Vagina (tissue), 2 donors: ENCODE measurements at places on chromosomes 16 and 17. TPM values are rescaled to one million over a fixed set of nuclear protein-coding genes. Genes with fewer than 3 reads are reported as not detected.
A peak's percentile ranks its signal among the peaks of the same experiment; 100 is the strongest.

GRCh38 chr17:18231164-18231563 is 5.7 kb downstream of the LLGL1 start:
- no peak overlapping the region for H3K4me3 ChIP-seq
- H3K4me1 ChIP-seq: peaks cover 20% of the 10 kb centered on the region
- peaks cover 18% of the 10 kb centered on the region for H3K36me3 ChIP-seq
- no peak for DNase-seq
- H3K27ac ChIP-seq: no peak overlapping the region
- H3K27me3 ChIP-seq: no peaks in the 10 kb centered on the region

DNA sequence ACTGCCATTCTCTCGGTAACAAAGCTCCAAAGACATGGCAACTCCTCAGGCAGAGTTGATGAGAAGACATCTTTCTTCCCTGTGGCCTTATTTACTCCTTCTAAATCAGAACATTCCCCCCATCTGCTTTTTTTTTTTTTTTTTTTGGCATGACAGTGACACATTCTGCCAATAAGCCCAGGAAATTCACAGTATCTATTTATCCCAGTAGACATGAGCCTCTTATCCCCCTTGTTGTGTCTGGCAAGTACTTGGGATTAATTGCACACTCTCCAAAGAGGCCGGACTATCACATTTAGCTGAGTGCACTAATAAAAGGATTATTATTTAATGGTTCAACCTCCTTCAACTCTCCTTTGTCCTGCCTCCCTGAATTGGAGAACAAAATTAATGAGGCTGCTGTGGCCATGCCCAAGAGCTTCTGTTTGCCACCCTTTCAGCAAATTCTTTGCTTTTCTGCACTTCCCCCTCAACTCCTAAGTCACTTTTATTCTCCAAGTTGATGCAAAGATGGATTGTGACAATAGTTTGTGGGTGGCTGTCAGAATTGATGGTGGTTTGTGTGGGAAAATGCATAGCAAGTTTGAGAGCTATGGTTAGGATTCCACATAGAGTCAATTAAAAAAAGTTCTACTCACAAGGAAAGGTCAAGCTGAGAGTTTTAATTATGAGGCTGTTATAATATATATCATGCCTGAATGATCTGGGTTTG is 47.2 kb downstream of the GPR139 start:
- no peak overlapping the region for H3K4me3 ChIP-seq
- H3K27ac ChIP-seq: no peak overlapping the region
- H3K27me3 ChIP-seq: no peaks in the 10 kb centered on the region

DNA sequence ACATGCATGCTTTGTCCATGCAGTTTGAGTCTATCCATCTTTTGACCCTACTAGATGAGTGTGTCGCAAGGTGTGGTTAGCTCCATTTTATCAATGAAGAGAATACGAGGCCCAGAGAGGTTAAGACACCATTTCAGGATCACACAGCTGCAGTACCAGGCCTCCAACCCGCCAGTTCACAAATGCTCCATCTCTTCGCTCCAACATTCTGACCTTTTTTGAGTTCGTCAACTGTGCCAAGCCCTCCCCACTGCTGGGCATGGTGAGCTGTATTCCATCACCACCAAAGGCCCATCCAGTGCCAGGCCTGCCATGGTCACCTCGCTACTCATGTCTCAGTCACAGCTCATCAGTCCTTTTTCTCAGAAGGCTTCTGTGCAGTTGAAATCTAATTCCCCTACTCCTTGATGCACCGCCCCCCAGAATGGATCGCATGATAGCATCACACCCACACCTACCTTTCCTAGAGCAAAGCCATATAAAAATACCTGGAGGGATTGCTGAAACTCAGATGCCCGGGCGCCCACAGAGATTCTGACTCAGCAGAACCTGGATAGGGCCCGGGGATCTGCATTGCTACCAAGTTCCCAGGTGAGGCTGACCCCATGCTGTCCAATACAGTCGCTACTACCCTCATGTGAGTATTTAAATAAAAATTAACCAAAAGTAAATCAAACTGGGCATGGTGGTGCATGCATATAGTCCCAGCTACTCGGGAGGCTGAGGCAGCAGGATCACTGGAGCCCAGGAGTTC is 38.0 kb downstream of the ZNF423 start:
- no peaks in the 10 kb centered on the region for H3K4me1 ChIP-seq
- DNase-seq: no peak
- no peak overlapping the region for H3K4me3 ChIP-seq
- H3K27ac ChIP-seq: no peak overlapping the region
- H3K36me3 ChIP-seq: no peaks in the 10 kb centered on the region

GRCh38 chr17:42918902-42919521 is 18.4 kb downstream of the G6PC1 start:
- no peaks in the 10 kb centered on the region for H3K36me3 ChIP-seq
- H3K27me3 ChIP-seq: no peaks in the 10 kb centered on the region
- H3K4me3 ChIP-seq: no peak overlapping the region
- no peaks in the 10 kb centered on the region for H3K4me1 ChIP-seq
- DNase-seq: no peak
- H3K27ac ChIP-seq: peak overlapping the region; percentile 41

- DNase-seq: peak; percentile 83
- no peaks in the 10 kb centered on the region for H3K36me3 ChIP-seq
- H3K4me1 ChIP-seq: peaks cover 6% of the 10 kb centered on the region
- H3K4me3 ChIP-seq: no peak overlapping the region
- no peak overlapping the region for H3K27ac ChIP-seq
- H3K27me3 ChIP-seq: no peaks in the 10 kb centered on the region
Measured at GRCh38 chr17:9360677-9361081, 214.9 kb downstream of the STX8 start.

DNA sequence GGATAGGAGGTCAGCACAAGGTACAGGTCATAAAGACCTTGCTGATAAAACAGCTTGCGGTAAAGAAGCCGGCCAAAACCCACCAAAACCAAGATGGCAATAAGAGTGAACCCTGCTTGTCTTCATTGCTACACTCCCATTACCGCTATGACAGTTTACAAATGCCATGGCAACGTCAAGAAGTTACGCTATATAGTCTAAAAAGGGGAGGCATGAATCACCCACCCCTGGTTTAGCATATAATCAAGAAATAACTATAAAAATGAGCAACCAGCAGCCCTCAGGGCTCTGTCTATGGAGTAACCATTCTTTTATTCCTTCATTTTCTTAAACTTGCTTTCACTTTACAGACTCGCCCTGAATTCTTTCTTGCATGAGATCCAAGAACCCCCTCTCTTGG is 1.0 kb upstream of the HSBP1 start:
- H3K36me3 ChIP-seq: no peaks in the 10 kb centered on the region
- no peak overlapping the region for H3K27ac ChIP-seq
- no peak overlapping the region for H3K4me3 ChIP-seq
- H3K4me1 ChIP-seq: peaks cover 51% of the 10 kb centered on the region

- no peaks in the 10 kb centered on the region for H3K36me3 ChIP-seq
Measured at GRCh38 chr16:89564476-89565255, 4.2 kb downstream of the RPL13 start.

GRCh38 chr16:24980077-24980793 is 34.9 kb downstream of the ARHGAP17 start:
- H3K27me3 ChIP-seq: no peaks in the 10 kb centered on the region
- no peaks in the 10 kb centered on the region for H3K36me3 ChIP-seq
- peak overlapping the region; percentile 17 for H3K4me3 ChIP-seq
- DNase-seq: no peak
- H3K4me1 ChIP-seq: peaks cover 53% of the 10 kb centered on the region

- H3K36me3 ChIP-seq: no peaks in the 10 kb centered on the region
- DNase-seq: no peak
- H3K27ac ChIP-seq: no peak overlapping the region
- no peaks in the 10 kb centered on the region for H3K27me3 ChIP-seq
Measured at GRCh38 chr16:54351171-54351570, 64.6 kb upstream of the IRX3 start.

- H3K4me3 ChIP-seq: no peak overlapping the region
- no peaks in the 10 kb centered on the region for H3K36me3 ChIP-seq
- H3K27ac ChIP-seq: peak overlapping the region; percentile 62
Measured at GRCh38 chr17:57092779-57093178, 7.7 kb downstream of the AKAP1 start.

CFAP52 gene
- 2.5 TPM for total RNA-seq

PSMB3 gene
- 193 TPM for total RNA-seq

SHMT1 gene
- total RNA-seq: 31.4 TPM

TMEM186 gene
- total RNA-seq: 2.9 TPM
